ENCODE measurements at places on chromosomes 4 and X.

DNA sequence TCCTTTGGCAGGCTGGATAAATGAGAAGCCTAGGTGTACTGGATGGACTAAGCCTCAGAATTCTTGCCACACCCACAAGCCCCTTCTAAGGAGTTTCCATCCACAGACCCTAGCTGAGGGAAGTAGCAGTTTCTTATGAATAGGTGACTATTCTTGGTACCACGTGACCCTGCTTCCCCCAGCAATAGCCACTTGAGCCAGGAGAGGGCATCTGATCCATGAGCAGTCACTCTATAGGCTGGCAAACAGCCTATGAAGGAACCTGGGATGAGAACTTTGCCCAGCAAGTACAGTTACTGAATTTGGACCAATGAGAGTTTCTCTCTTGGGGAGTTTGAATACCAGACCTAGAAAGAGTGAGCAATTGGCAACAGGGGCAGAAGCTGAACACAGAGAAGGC, 84.0 kb downstream of the RTL9 start:
- DNase-seq = no peak

- DNase-seq = no peak
Measured at GRCh38 chr4:90081432-90082144, 45.6 kb upstream of the CCSER1 start.

- DNase-seq = no peak
Measured at GRCh38 chr4:186934841-186935443, 211.3 kb upstream of the FAT1 start.

DNA sequence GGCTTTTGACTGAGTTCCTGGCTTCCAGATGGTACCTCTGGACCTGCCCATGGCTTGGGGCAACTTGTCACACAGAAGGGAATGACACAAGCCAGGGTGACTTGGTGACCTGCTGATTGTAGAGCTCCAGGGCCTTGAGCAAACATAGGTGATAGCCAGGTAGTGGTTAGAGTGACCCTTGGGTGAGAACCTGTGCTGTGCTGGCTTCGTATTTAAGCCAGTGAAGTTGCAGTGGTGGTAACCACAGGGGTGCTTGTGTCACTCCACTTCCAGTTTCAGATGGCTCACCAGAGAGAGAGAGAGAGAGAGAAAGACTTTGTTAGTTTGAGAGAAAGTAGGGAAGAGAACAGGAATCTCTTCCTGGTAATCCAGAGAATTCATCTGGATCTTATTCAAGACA, 471.6 kb downstream of the ZIC3 start:
- DNase-seq = no peak

GRCh38 chr4:6702761-6703160, 6.9 kb downstream of the MRFAP1L1 start:
- no peak for DNase-seq

DNA sequence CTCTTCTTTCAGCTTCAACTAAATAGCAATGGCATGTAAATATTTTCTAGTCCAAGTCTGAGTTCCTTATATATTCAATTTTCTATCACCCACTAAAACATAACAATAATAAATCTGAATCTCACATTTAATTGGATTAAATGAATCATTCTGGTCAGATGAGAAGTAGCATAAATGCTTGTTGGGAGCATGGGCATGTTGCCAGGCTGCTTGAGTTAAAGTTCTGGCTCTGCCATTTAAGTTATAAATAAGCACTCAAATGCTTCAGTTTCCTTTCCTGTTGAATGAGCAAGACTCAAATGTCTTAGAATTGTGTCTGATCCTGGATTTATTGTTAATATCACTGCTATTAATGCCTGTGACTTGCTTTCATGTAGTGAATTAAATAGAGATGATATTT, 496.3 kb downstream of the STPG2 start:
- DNase-seq = no peak

DNA sequence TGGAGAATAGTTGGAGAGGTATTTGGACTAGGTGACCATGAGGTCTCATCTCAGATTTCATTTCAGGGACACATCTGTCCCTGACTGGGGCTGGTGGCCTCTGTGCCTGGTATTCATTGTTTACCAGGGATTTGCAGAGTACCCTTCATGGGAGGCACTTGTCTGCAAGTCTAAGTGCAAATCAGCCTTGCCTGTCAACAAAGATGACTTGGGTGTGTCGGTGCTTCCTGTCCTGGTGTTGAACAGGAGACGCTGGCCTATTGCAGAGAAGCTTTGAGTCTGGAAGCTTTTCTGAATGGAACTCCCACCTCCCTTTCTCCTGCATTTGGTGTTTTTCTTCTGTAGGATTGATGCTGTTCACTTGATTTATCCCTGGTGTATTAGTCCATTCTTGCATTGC, 104.1 kb downstream of the TNIP2 start:
- no peak for DNase-seq

- no peak for DNase-seq
Measured at GRCh38 chrX:130246084-130246483, 22.6 kb downstream of the ZNF280C start.

DNA sequence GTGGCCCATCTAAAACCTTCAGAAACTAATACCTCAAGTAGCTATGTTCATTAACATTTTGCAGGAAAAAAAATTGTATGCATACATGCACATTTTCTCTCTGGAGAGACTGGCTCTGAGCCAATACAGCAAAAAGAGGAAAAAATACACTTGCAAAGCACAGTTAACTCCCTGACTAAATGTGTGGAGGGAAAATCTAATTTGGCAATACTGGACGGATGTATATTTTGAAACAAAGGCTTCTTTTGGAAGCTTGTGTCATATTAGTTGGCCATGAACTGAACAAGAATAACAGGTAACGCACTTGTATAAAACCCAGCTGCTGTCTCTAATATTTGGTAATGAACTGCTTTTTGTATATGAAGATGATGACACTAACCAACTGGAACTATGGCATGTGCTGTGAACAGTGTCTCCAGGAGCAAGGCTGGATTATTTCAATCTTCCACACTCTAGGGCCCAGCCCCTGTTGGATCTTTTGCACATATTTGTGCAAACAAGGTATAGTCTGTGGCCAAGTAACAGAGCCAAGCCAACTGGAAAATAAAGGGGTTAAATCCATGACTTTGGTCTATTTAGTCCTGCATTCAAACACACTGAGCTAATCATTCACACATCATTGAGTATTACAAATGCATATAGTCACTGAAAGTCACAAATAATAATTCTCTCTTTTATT, 67.9 kb upstream of the NRK start:
- no peak for DNase-seq

DNA sequence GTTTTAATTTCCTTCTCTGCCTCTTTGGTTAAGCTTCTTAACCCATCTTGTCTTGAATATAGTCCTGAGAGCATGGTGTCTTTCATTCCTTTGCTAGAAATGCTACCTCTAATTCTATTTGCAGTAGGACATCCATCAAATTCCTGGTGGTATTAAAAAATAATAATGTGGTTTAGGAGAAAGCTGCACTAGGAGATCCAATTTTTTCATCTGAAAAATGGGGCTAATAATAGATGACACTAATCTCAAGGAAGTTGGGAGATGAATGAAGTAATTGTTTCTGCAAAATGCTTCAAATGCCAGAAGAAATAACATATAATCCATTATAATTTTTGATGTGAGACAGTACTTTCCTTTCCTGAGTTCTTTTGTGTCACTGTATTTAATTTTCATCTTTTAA, 194.9 kb downstream of the PACRGL start:
- DNase-seq = no peak

DNA sequence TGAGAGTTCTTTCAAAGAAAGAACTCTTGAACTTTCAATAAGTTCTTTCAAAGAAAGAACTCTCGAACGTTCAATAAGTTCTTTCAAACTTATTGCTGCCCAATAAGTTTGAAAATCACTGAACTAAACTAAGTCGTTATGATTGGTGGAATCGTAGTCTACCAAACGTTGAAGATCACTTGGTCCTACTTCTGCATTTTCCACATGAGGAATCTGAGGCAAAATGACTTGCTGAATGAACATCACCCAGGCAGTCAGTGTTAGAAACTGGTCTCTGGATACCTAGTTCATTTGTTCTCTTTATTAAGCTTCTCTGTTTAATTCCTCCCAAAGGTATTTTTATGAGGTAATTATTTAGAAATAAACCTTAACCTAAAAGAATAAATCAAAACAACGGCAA, 7.1 kb upstream of the CNOT6L start:
- no peak for DNase-seq

DNA sequence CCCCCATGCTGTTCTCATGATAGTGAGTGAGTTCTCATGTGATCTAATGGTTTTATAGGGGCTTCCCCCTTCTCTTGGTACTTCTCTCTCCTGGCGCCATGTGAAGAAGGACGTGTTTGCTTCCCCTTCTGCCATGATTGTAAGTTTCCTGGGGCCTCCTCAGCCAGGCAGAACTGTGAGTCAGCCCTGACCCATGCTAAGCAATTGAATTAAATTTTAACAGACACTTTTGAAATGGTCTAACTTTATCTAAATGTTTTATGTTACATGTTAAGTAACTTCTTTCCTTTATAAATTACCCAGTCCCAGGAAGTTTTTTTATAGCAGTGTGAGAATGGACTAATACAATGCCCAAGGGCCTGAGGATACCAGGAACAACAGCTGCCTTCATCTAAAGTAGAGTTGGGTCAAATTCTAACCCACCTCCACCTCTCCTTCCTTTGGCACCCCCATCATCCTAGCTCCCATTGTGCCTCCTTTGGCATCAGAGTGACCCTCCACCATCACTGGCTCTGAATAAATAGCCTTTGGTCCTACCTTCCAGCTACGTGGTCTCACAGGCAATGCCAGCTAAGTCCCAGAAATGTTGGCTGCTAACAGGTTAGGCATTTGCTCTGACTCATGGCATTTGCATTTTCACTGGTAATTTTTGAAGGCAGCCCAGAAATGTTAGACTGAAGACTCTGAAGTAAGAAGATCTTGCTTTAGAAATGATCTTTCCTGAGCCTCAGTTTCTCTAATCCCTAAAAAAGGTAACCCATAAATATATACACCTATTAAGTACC, 182.1 kb downstream of the MOSPD2 start:
- no peak for DNase-seq

DNA sequence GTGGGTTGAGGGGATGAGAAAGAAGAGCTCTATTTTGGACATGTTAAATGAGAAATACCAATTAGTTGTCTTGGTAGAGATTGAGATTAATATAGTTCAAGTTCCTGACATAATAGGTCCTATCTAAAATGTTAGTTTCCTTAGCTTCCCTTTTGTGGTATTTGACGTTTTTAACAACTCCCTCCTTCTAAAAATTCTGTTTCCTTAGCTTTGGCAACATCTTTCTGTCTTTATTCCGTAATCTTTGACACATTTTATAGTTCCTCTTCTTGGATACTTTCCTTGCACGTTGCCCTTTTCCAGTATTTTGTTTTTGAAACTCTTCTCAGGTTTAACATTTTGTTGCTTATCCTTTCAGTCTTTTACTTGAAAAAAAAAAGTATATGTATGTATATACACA, 36.9 kb downstream of the LAMTOR3 start:
- DNase-seq = no peak

GRCh38 chr4:134463771-134464170, 262.2 kb upstream of the PABPC4L start:
- no peak for DNase-seq

DNA sequence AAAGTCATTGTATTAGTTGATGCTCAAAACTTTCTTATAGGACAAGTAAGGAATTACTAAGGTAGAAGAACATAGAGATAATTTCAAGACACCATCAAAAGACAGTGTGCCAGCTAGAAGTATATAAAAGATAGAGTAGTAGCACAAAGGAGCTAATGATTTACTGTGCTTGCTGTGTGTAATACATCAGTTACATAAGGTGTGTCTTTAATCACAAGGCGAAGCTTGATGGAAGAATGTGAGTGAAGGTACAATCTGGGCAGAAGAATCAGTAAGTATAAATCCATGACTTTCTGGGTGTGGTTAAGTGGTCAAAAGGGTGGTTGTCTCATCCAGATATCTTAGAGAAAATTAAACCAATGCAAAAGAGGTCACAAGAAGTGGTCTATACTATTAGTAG, 95.1 kb upstream of the BOD1L1 start:
- no peak for DNase-seq

GRCh38 chr4:20787940-20788665, 87.8 kb downstream of the PACRGL start:
- no peak for DNase-seq

DNA sequence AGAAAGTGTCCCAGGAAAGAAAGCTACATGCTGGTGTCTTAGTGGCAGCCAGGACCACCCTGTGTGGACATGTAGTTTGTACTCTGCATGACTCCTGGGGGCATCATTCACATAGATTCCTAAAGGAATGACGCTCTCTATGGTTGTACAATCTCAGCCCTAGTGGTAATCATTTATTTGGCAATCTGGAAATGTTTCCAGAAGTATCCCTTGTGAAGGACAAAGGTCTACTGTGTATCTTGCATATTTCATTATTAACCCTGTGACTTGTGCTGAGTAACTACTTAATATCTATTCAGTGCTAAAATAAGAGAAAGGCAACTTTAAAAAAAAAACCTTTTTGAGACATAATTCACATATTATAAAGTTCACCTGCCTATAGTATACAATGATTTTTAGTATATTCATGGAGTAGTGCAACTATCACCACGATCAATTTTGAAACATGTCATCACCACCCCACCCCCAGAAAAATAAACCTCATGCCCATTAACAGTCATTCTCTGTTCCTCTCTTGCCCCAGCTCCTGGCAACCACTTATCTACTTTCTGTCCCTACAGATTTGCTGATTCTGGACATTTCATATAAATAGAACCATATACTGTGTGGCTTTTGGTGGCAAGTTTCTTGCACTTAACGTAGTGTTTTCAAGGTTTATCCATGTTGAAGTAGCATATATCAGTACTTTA, 51.7 kb downstream of the SHROOM3 start:
- no peak for DNase-seq

DNA sequence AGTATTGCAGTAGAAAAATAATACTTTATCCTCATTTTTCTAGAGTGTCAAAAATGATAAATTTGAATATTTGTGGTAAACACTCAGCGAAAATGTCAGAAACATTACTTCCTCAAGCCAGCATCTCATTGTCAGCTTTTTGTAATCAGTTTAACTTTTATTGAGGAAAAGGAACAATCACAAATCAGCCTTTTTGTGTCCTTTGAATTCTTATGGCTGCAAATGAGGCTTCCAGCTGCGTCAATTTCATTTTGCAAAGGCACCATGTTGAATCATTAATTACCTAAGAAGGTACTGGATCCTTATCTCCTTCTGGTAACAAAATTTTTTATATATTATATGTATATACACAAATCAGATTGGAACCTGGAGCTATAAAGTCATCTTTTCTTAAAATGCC, 442.6 kb upstream of the CPEB2 start:
- DNase-seq = no peak

- DNase-seq = no peak
Measured at GRCh38 chrX:18003876-18004275, 142.8 kb upstream of the RAI2 start.

DNA sequence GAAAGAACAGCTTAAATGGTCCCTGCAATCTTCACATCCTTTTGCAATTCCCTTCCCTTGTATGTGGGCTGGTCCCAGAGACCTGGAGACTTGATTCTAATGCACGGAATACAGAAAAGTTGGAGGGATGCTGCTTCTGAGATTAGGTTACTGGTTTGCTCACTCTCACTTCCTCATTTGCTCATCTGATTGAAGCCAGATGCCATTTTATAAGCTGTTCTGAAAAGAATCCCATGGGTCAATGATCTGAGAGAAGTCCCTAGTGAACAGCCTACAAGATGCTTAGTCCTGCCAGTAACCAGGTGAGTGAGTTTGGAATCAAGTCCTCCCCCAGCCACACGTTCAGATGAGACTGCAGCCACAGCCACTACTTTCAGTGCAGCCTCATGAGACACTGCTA, 35.9 kb downstream of the MAGEA1 start:
- DNase-seq = peak; percentile 0
